D721Med (cell line): ENCODE measurements at places on chromosomes 7 and 10.

GRCh38 chr7:11175887-11176286 is 202.2 kb downstream of the PHF14 start:
- no peak for DNase-seq

DNA sequence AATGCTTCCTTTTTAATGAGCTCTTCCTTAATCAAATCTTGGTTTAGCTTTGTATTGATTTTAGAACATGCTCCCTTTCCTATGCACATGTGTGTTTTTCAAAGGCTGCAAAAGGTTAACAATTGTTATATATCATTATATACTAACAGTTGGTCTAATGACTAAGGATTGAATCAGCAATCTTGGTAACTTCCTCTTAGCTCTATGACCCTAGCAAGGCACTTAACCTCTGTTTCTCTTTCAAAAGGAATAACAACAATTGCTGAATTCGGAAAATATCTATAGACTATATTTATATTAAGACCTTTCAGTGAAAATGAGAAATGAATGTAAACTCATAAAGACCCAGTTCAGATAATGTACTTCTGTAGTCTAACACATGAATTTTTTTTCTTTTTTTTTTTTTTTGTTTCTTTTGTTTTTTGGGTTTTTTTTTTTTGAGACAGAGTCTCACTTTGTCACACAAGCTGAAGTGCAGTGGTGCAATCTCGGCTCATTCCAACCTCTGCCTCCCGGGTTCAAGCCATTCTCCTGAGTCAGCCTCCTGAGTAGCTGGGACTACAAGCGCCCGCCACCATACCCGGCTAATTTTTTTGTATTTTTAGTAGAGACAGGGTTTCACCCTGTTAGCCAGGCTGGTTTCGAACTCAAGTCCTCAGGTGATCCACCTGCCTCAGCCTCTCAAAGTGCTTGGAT is 48.8 kb downstream of the HOXA1 start:
- no peak for DNase-seq

DNA sequence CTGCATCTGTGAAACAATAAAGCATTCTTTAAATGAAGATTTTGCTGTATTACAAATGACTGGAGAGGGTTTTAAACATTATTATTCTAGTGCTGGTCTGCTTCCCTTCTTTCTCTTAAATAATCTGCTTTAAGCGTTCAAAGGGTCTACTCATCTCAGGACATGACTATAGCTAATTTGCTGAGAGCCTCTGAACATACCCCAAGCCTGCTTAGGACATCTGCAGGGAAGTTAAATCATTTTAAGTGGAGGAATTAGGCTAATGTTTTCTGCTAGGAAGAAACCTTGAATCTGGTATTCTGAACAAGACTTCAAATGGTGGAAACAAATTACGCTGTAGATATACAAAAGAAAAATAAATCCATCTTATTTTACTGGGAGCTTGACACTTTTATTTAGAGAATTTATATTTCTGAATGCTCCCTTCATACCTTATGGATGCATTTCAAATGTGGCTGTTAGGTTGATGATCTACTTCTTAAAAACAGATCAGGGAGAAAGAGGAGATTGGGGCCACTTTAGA is 124.4 kb upstream of the ITGB1 start:
- DNase-seq: no peak

DNA sequence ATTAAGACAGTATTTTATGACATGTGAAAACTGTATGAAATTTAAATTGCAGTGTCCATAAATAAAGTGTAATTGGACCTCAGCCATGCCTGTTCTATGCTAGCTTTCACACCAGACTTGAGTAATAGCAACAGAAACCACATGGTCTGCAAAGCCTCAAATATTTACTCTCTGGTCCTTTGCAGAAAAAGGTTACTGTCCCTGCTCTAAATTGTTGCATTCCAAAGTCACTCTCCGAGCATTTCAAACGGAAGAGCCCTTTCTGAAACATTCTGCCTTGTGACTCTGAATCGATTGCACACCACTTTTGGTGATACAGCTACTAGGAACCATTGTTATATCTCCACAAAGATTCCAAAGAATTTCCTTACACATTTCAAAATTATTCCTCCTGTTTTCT is 81.0 kb upstream of the STK17A start:
- no peak for DNase-seq

GRCh38 chr7:124713086-124713485 is 52.5 kb downstream of the GPR37 start:
- DNase-seq: no peak

DNA sequence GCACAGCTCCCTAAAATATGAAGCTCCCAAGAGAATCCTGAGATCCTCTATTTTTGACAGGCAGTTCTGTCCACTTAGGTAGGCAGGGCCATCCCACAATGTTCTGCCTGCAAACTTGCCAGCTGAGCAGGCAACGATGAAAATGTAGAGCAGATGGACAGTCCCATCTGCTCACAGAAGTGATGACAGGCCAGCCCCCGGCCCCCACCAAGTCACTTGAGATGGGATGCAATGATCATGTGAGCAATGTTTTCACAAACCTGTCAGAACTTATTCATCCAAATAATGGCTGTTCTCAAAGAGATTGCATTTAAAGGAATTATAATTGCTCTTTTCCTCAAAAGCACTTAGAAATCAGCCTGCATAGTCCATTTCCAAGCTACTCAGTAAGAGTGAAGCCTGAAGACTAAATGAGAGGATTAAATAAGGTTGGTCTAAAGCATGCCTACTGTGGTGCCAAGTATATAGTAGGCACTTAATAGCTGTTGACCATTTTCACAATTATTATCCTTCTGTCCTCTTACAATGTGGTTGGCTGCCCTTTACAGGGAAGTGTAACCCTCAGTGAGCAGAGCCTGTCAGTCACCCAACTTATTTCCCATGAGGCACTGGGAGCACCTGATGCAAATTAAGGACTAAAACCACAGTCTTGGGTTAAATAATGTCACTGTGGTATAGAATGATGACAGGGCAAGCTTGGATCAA is 301.2 kb downstream of the FGFR2 start:
- no peak for DNase-seq

DNA sequence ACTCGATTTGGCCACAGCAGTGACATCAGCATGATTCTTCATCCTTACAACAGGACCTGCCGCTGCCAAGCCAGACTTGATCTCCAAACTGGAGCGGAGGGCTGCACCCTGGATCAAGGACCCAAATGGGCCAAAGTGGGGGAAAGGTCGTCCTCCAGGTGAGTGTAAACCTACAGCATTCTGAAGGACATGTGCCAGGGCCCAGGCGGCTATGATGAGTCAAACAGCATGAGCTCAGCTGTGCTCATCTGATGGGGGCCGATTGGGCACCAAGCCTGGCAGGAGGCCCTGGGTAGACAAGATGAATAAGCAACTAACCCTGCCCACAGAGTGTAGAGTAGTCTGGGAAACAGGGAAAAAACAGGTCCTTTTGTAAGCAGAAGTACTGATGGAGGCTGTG is 14.4 kb upstream of the ATP6V0E2 start:
- DNase-seq: no peak

- DNase-seq: no peak
Observed at GRCh38 chr7:81233208-81233940, 314.5 kb upstream of the SEMA3C start.

GRCh38 chr7:6258440-6259182 is 13.8 kb downstream of the CYTH3 start:
- no peak for DNase-seq

DNA sequence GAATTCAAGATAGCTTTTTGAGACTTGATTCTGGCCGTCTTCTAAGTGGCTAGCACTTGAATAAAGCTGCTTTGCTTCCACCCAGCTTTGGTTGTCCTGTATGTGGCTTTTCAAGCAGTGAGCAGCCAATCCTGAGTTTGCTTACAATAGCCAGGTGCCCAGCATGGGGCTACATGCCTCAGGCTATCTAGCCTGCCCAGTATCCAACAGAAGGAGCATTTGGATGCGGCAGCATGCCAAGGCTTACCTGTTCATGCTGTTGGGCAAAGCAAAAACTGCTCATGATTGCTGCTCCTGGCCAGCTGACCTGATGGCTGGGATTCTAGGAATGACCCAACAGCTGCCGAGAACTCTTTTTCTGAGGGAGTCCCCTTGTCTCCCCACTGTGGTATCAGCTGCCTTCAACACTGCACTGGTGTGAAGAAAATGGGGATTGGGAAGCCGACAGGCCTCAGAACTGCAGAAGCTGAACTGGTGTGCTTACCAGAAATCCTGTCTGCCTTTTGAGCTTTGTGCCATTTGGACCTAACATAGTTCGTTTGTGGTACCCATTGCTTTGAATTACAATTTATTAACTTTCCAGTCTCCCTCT is 618.9 kb upstream of the IGFBP3 start:
- no peak for DNase-seq

DNA sequence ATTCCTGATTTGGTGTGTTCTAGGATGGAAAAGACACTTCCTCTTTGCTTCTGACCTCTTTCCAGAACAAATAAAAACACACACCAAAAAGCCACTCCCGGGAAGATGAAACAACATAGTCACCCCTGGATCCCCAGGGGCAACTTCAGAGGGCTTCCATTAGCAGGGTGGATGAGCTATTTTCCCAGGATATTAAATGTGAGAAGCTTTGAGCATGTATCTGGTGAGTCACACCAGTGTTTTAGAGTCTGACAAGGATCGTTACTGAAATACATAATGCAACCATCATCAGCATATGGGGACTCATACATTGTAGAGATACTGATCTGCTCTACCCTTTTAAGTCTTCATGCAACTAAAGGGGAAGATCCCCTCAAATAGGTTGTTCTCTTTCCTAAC is 115.5 kb upstream of the ZNF438 start:
- DNase-seq: no peak

DNA sequence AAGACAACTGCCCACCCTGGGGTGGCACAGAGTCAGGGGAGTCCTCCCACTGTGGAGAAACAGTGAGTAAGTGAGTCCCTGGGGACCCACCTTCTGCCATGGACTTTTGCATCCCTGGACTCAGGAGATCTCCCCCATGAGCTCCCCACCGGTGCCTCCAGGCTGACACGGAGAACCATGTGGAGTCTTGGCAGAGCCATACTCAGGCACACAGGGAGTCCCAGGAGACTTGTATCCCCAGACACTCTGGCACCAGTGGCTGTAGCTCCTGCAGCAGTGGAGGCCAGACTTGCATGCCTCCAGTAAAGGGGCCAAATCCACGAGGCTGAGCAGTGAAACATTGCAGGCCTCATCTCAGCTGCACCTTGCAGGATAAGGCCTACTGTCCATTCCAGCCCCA is 791.4 kb downstream of the PCDH15 start:
- no peak for DNase-seq

DNA sequence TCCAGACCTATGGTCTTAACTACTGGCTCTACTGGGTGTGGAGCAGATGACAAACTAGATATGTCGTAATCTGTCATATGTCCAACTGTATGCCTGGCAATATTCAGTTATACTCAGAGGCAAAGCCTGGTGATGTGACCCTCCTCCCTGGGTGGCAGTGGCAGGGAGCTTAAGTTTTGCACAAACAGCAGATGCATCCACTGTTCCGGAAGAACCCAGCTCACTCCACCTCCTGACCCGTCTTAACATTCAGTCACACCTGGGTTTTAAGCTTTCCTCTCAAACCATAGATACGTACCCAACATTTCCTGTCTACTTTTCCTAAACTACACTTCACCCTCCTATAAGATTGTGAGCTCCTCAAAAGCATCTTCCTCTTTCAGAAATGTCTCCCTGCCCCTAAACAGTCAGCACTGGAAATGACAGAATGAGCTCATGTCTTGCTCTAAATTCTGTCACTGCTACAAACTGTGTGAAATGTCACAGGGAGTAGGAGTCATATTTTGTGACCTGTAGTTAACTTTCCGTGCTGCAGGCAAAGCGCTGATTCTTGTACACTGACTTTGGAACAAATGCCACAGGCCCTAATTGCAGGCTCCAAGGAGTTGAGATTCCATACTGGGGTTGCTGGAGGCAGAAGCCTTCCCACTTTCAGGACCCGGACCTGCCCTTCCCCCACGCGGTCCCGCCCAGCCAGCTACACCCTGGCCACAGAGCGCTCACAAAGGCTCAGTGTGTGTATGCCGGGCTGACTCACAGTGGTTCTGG is 23.9 kb downstream of the SCD start:
- no peak for DNase-seq

DNA sequence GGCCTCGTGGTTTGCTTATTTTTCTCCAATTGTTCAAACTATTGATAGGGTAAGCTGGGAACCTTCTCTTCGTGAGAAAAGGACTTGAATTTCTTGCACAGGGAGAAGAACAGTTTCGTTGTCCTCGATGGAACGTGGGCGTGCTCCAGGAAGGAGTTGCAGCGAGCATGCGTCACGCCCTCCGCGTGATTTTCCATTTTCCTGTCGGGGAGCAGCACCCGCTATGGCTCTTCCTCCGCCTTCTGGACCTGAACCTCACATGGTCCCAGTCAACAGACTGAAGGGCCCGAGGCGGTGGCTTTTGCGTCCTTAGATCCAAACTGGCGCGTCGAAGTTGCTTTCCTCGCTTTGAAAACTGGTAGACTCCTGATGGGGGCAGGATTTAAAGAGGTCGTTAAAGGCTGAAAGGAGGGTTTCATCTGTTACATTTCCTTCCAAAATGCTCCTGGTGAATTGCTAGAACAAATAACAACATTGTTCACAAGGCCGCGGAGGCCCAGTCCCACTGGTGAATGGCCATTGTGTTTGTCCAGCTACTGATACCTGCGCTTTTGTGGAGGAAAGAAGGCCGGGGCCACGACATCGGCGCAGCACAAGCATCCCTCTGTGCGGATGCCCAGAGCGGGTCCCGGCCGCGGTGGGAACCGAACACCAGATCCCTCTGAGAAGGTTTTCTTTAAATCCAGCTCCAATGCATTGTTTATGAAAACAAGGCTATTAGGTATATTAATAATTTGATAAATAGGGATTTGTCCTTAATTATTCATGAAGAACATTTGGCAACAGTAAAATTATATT is 75.9 kb downstream of the EBF3 start:
- no peak for DNase-seq

GRCh38 chr7:117800406-117800805 is 72.8 kb downstream of the CTTNBP2 start:
- no peak for DNase-seq
